ENCODE measurements at places on chromosomes 1 and 21.

DNA sequence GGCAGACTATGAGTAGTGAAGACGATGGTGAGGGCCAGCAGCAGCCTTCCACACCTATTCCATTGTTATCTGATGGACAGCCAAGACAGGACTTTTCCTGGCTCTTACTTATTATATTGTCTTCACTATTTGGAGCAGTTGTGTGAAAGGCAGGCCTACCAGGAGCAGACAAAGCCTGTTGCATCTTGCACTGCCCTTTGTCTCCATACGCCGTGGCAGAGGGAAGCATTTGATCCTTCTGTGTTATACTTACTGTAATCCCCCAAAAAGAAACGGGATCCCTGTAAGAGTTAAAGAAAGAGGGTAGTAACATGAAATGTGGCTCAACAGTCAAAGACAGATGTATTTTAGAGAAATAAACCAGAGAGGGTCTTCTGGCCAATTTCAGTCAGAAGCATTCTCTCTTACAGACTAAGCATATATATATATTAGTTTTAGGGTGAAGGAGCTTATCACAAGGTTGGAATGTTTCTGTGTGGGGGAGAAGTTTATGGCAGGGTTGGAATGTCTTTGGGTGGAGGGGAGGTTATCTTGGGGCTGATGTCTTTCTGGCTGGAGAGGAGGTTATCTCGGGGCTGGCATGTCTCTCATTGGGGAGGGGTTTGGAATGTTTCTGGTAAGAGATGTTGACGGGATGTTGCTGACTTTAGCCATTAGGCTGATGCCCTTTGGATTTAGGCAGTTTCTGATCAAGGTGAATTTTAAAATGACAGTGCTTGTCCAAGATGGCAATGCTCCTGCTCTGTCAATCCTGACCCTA lies 23.4 kb upstream of the HSD3B1 start:
- DNase-seq = no peak

- DNase-seq = no peak
Observed at GRCh38 chr21:41506611-41507520, 1.1 kb downstream of the TMPRSS2 start.

DNA sequence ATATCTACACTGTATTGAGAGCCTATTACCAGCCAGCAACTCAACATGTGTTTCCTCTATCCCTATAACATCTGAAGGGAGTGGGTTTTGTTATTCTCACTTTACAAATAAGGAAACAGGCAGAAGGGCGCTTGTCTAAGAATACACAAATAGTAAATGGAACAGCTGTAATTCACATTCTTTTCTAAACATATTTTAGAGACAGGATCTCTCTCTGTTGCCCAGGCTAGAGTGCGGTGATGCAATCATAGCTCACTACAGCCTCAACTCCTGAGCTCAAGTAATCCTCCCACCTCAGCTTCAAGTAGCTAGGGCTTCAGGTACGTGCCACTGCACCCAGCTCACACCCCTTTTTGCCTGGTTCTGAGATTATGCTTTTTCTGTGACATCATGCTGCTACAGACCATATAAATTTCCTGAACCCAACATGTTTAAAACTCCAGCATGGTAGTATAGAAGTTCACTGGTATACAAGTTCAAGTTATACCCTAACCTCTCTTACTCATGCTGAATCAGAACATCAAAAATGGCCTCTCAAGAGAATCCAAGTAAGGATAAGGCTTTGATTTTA lies 8.6 kb upstream of the TACSTD2 start:
- DNase-seq = peak; percentile 58

DNA sequence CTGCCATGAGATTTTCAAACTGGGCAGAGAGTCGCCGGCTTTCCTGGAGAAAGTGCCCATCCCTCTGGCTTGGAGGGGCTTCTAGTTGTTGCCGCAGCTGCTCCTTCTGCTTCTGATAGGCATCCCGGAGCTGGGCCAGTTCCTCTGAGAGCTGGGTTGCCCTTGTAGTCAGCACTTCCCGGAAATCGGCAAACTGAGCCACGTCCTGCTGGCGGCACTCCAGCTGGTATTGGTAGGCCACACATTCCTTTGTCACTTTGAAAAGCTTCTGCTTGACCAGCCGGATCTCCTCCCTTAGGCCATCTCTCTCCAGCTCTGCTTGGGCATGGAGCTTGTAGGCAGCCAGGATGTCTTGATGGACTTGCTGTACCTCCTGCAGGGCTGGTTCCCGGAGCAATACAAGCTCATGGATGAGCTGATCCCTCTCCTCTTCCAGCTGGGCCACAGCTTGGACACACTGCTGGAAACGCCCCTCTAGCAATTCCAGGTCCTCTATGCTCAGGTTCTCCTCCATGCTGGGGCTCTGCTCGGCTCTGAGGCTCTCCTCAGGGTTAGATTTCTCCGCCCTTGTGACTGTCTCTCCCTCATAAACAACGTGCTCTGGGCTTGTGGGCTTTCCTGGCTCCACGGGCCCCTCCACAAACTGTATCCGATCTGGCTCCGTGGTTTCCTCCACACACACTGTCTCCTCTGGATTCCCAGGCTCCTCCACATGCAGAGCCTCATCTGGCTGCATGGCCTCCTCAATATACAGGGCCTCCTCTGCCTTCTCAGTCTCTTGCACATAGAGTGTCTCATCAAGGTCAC lies 7.3 kb downstream of the SYNC start:
- DNase-seq = peak; percentile 69

- DNase-seq = peak; percentile 88
Observed at GRCh38 chr1:189619682-189620332, 857.9 kb downstream of the BRINP3 start.

- no peak for DNase-seq
Observed at GRCh38 chr1:4636644-4637380, 17.6 kb upstream of the AJAP1 start.

- DNase-seq = no peak
Observed at GRCh38 chr1:195697130-195697529, 911.1 kb downstream of the KCNT2 start.

GRCh38 chr1:240399381-240399780 lies 212.6 kb downstream of the GREM2 start:
- peak; percentile 87 for DNase-seq

GRCh38 chr1:93605026-93605568 lies 76.5 kb downstream of the BCAR3 start:
- DNase-seq = no peak

DNA sequence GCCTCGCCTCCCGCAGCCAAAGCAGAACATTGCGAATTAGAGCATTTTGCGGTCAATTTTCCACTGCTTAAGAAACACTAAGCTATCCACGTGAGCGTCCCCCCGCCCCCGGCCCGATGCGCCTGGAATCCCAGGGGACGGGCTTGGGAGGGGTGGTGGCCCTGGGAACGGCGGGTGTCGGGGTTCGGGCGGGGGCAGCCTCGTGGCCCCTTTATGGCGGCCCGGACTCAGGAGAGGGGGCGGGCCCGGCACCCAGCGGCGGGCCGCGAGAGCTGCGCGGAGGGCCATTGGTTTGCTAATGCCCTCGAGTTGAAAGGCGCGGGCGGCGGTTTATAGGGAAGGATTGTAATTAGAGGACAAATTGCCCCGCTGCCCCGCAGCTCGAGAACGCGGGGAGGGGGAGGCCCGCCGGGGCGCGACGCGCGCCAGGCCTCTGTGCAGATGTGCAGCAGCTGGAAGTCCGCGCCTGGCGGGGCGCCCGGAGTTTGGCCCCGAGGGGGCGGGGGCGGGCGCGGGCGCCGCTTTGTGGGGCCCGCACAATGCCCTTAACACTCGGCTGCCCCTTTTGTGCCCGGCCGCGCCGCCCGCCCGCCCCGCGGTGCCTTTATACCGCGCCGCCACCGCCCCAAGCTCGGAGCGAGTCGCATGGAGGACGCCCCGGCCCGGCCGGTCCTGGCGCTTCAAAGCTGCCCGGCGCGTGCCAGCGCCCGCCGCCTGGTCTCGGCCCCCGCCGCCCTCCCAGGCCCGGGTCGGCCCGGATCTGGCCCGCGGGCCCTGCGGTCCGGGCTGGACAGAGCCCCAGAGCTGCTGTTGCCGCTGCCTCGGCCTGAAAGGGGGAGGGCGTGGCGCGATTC lies 1.9 kb upstream of the HES3 start:
- no peak for DNase-seq

GRCh38 chr1:179598631-179599030 lies 7.0 kb downstream of the TDRD5 start:
- DNase-seq = no peak

- no peak for DNase-seq
Observed at GRCh38 chr1:209756615-209757445, 977 bp downstream of the TRAF3IP3 start.

GRCh38 chr1:166307261-166308188 lies 140.7 kb upstream of the FAM78B start:
- no peak for DNase-seq

- no peak for DNase-seq
Observed at GRCh38 chr1:150225546-150225945, 10.4 kb downstream of the ANP32E start.

GRCh38 chr21:43921979-43922945 lies 57.2 kb downstream of the AGPAT3 start:
- DNase-seq = no peak

- no peak for DNase-seq
Observed at GRCh38 chr1:43541721-43542401, 11.2 kb downstream of the PTPRF start.

DNA sequence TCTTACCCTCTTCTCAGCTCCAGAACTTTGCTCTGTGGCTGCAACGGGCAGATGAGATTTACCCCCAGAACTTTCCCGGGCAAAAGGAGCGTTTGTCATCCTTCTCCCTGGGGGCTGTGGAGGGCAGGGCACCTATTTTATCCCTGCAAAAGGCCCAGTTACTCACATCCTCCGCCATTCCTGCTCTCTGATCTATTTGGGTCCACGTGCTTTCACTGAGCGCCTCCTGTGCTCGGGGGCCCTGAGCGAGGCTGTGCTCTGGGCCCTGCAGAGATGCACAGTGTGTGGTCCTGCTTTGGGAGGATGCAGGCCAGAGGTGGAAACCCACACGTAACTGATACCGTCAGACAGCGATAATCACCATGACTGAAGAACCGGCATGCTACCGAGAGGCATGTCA lies 2.4 kb upstream of the CSMD2 start:
- DNase-seq = no peak

DNA sequence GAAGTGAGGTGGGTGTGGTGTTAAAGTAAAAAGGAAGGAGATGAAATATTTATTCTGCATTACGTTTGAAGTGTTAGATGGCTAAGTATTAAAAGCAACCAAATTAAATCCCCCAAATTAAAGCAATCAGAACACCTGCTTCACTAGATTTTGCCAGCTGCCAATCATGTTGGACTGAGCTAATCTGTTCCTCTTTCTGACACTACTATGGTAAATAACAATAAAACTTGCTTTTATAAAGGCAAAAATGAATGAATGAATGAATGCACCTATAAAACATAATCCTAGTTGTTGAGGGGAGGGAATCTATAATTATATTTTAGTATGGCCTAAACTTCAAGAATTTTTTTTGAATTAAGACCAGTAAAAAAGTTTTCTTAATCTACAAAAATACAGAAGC lies 51.0 kb downstream of the RAB3GAP2 start:
- no peak for DNase-seq

GRCh38 chr1:228176461-228177182 lies 11.0 kb downstream of the IBA57 start:
- DNase-seq = no peak

DNA sequence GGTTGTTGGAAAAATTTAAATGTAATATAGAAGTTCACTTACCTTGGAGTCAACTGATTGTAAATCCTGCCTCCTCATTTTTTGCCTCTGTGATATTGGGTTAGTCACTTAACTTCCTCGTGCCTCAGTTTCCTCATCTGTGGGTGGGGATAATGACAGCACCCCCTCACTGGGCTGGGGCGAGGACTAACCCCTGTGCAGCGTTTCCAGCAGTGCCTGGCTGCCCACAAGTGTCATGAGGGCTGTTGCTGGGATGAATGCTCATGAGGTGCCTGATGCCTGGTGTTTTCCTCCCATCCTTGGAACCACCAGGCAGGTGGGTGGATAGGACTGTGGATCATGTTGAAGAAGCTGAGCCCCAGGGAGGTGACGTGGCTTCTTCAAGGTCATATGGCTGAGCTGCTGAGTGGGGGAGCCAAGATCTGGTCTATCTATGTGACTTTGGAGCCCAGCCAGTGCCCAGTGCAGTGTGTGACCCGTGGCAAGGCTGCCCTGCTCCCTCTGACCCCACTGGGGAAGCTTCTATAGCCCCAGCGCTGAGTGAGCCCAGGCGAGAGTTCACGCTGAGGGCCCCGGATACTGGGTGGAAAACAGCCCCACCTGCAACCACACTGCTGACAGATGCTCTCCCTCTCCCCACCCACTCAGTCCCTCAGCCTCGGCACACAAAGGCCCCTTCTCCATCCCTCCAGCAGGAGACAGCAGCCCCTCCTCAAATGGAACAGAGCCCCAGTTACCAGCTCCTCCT lies 446.0 kb downstream of the PTPRU start:
- no peak for DNase-seq

DNA sequence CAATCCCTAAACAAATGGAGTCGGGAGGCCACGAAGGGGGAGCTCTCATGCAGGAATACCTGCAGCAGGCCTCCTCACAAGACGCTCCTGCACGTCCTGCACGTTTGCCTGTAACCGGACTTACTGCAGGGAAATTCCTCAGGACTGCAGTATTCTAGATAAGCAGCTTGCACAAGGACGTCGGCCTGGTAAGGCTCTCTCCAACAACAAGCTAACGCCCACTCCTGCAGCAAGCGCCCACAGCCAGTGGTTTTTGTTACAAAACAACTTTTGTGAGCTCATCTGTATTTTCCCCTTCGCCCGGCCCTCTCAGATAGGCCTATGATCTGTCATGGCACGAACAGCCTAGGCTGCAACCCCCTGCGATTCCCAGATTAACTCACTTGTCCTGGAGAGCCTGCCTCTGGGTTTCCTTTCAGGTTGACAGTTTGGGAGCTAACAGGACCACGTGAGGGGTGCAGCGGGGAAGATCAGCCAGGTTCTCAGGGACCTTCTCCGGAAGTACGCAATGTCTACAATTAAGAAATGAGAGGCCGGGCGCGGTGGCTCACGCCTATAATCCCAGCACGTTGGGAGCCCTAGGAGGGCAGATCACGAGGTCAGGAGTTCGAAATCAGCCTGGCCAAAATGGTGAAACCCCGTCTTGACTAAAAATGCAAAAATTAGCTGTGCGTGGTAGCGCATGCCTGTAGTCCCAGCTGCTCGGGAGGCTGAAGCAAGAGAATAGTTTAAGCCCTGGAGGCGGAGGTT lies 921 bp upstream of the MIB2 start:
- DNase-seq = no peak

DNA sequence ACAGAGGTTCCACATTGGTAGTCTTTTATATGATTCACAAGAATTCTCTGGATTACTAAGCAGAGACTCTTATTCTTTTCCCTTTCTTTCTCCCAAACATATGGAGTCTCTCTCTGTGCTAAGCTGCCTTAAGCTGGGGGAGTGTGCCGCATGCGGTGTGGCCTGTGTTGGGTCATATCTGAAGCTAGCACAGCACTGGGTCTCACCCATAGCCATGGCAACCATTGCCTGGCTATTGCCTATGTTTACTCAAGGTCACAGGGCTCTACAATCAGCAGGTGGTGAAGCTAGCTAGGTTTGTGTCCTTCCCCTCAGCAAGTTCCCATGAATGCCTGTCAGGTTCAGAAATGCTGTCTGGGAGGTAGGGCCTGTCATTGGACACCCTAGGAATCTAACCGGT lies 73.6 kb upstream of the ZRANB2 start:
- no peak for DNase-seq
